ENCODE measurements at places on chromosomes 13 and 19.
A peak's percentile ranks its signal among the peaks of the same experiment; 100 is the strongest.

GRCh38 chr19:8915997-8916396 lies 83.8 kb downstream of the MBD3L1 start:
- DNase-seq: no peak

- no peak for DNase-seq
Observed at GRCh38 chr13:103539265-103539664, 473.0 kb upstream of the SLC10A2 start.

- DNase-seq: no peak
Observed at GRCh38 chr13:50572129-50572528, 271.4 kb downstream of the DLEU7 start.

GRCh38 chr19:2751438-2751830 lies 11.6 kb upstream of the SLC39A3 start:
- DNase-seq: no peak

GRCh38 chr19:52522551-52522950 lies 4.9 kb upstream of the ZNF808 start:
- no peak for DNase-seq

DNA sequence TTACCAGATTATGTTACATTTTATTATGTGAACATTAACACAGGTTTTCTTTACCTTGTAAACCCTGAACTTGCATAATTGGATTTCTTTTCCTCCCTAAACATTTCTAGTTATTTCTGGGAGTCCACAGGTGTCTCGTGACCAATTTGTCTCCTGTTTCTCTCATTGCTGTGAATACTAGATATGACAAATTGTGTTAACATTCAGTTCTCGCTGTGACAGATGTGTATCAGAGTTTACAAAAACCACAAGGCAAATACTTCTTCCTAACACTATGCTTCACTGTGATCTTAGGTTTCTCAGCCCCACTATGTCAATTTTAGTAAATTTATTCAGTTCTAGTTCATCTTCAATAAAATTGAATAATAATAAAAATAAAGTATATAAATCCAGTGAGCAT lies 1554.9 kb downstream of the EFNB2 start:
- DNase-seq: no peak

- peak; percentile 92 for DNase-seq
Observed at GRCh38 chr19:664913-665443, 2.0 kb upstream of the RNF126 start.

DNA sequence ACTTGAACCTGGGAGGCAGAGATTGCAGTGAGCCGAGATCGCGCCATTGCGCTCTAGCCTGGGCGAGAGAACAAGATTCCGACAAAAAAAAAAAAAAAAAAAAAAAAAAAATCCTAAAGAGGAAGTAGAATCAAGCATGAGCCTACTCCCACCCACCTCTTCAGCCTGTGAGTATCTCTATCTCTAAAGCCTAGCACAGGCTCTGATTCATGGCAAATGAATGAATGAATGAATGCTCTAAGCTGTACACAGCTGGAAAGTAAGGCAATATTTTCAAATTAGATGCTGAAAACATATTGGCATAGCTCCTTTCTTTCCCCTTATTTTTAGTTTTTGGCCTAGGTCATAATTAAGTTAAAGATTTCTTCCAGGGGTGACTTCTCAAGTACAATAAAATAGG lies 35.7 kb upstream of the FAM216B start:
- no peak for DNase-seq

All from left forelimb (tissue), 1 donor.